ENCODE measurements at places on chromosomes 2 and 18.

GRCh38 chr2:147425437-147426029, 419.3 kb upstream of the ACVR2A start:
- no peak for DNase-seq

- DNase-seq, result no peak
These were observed 17.8 kb downstream of the MAPRE3 start for GRCh38 chr2:26988058-26988860.

DNA sequence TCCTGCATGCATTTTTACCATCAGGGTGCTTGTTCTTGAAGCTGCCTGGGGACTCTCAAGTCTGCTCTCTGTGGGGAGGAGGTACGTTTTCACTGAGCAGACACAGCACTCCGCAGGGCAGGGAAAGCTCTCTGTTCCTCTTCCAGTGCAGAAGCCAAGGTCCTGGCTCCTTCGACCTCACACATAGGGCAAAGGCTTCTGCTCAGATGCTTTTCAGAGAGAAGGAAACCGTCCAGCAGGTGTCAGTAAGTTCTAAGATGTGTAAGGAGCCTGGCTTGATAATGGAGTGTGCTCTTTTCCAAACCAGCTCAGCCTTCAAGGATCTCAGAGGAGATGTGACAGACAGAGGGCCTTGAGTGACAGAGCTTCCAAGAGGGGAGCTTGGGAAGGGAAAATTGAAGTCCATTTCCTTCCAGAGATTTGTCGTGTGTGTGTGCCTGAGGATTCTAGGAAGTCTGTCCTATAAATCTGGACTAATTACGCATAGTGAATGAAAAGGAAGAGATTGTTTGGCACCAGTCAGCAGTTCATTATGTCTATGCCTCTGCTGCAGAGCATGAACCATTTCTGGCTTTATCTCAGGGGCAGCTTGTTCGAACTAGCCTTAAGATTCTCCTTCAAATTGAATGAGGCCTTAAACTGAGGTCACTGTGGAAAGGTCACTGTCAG, 67.3 kb upstream of the UPP2 start:
- DNase-seq, result no peak

GRCh38 chr18:68843473-68844089, 45.7 kb downstream of the CCDC102B start:
- DNase-seq, result no peak

GRCh38 chr2:58057707-58058530, 11.3 kb downstream of the VRK2 start:
- DNase-seq, result no peak

GRCh38 chr2:86305915-86306254, 31.5 kb downstream of the REEP1 start:
- DNase-seq, result no peak

DNA sequence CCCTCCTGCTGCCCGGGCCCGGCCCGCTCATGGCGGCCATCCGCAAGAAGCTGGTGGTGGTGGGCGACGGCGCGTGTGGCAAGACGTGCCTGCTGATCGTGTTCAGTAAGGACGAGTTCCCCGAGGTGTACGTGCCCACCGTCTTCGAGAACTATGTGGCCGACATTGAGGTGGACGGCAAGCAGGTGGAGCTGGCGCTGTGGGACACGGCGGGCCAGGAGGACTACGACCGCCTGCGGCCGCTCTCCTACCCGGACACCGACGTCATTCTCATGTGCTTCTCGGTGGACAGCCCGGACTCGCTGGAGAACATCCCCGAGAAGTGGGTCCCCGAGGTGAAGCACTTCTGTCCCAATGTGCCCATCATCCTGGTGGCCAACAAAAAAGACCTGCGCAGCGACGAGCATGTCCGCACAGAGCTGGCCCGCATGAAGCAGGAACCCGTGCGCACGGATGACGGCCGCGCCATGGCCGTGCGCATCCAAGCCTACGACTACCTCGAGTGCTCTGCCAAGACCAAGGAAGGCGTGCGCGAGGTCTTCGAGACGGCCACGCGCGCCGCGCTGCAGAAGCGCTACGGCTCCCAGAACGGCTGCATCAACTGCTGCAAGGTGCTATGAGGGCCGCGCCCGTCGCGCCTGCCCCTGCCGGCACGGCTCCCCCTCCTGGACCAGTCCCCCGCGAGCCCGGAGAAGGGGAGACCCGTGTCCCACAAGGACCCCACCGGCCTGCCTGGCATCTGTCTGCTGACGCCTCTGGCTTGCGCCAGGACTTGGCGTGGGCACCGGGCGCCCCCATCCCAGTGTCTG, 767 bp downstream of the RHOB start:
- no peak for DNase-seq

- no peak for DNase-seq
These were observed 38.3 kb downstream of the DHRS9 start for GRCh38 chr2:169107645-169108044.

DNA sequence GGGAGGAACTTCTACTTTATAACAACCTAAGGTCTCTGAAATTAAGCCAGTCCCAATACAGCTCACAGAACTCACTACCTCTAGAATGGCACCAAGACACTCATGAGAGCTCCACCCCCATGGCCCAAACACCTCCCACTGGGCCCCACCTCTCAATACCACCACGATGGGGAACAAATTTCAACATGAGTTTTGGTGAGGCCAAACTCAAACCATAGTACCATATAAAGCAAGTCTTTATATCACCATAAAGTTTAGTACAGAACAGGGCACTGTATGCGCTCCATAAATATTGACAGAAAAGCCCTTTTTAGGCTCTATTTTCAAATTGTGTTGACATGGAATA, 3.3 kb downstream of the AFG3L2 start:
- DNase-seq, result no peak

GRCh38 chr18:7754258-7754657, 187.1 kb downstream of the PTPRM start:
- no peak for DNase-seq

GRCh38 chr2:85900366-85900765, 11.6 kb upstream of the ST3GAL5 start:
- no peak for DNase-seq

DNA sequence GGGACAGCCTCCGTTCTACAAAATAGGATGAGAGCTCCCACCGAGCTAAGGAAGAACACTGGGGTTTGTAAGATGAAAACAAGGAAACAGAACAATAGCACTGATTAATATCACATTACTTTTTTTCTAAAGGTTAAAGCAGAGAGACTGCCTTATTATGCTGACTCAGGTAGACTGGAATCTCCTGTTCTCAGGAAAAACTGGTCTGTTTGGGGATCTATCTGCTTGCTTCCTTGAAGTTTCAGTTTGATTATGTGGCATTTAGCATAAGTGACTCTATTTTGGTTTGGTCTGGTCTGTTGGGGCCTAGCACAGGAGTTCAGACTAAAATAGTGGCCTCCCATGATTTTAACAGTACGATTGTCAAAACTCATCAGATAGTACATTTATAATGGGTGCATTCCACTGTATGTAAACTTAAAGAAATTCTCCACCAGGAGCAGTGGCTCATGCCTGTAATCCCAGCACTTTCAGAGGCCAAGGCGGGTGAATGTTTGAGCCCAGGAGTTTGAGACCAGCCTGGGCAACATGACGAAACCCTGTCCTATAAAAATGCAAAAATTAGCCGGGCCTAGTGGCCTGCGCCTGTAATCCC, 64.1 kb upstream of the NDUFV2 start:
- DNase-seq, result no peak

GRCh38 chr2:228103379-228103778, 78.1 kb downstream of the SPHKAP start:
- no peak for DNase-seq

GRCh38 chr2:6995391-6996097, 78.3 kb downstream of the RNF144A start:
- DNase-seq, result no peak

DNA sequence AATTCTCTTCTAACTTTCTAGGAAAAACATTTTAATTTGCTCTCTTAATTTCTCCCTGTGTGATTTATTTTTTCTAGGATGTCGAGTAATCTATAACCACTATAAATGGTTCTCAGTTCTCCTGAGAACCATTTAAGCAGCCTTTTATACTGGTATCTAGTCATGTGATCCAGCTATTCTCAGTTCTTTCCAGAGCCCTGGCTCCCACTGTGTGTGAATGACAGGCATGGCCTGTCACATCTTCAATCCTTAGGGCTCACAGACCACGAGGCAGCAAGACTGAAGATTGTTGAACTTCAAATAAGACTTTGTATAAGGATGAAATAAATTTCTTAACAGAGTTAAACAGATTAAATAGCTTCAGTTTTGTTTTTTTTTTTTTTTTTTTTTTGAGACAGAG, 219.4 kb downstream of the HNMT start:
- no peak for DNase-seq

DNA sequence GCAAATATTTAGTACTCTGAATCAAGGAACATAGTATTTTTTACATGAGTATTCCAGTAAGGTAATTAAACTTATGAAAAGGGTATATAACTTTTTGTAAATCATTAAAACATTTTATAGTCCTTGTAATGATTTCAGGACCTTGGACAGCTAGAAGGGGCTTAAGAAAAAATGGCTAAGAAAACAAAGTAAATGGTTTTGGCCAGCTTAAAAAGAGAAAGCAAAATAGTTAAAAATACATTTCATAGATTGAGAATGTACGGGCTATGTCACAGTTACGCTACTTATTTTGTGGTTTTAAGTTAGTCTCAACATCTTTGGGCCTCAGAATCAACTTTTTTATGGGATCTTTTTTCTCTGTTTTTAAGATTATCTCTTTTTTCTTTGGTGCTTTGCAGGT, 26.7 kb downstream of the POLI start:
- DNase-seq, result no peak

DNA sequence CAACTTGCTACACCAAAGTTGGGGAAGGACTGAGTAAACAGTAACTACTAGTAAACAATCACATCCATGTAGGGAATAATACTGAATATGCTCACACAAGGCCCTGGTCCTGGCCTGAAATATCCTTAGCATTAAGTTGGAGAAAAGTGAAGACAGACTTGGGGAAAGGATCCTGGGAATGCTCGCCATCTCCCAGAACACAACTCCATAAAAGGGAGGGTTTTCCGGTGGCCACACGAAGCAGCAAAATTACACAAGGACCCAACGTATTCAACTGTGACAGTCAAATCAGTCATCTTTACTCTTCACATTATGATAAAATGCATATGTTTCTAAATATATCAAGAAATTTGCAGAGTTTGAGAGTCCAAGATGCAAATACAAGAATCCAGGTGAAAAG, 7.3 kb downstream of the NEMP2 start:
- no peak for DNase-seq

GRCh38 chr2:154813636-154814035, 115.1 kb downstream of the KCNJ3 start:
- no peak for DNase-seq

DNA sequence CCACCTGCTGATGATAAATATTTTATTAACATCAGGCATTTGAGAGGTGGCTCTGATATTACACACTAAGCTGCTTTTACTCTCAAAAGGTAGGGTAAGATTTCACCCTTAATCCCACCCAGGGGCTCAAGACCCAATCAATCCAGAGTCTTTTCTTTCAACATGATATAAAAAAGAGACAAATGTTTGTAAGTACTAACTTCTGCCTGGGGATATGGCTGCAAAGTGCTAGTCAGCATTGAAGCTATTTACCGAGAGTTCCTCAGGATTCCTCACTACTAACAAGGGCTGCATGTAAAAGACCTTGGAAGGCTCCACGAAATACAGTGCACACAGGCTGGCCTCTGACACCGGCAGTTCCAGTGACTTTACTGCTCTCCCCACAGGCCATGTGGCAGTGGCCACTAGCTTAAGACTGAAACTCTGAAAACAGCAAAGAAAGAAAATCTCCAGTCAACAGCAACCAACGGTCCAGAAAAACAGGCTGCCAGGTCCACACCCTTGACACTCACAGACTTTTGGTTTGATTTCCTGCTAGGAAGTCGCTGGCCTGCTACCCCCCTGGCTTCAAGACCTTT, 11.2 kb downstream of the MREG start:
- no peak for DNase-seq

DNA sequence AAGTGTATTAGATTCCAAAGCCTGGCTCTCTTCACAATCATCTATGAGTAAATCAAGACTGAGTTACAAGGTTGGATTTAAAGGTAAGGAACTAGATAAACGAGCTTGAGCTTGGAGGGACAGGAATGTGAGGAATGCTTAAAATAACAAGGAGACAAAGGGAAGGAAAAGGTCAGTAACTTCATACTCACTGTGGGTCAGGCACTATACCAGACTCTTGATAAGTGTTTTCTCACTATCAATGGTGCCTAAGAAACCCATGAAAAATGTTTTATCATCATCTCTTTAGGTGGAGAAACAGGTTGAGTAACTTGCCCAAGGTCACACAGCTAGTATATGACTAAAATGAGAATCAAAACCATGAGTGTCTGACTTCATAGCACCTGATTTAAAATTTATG, 212.1 kb downstream of the CDH2 start:
- DNase-seq, result no peak

- no peak for DNase-seq
These were observed 10.7 kb downstream of the RPL31 start for GRCh38 chr2:101012706-101013181.

DNA sequence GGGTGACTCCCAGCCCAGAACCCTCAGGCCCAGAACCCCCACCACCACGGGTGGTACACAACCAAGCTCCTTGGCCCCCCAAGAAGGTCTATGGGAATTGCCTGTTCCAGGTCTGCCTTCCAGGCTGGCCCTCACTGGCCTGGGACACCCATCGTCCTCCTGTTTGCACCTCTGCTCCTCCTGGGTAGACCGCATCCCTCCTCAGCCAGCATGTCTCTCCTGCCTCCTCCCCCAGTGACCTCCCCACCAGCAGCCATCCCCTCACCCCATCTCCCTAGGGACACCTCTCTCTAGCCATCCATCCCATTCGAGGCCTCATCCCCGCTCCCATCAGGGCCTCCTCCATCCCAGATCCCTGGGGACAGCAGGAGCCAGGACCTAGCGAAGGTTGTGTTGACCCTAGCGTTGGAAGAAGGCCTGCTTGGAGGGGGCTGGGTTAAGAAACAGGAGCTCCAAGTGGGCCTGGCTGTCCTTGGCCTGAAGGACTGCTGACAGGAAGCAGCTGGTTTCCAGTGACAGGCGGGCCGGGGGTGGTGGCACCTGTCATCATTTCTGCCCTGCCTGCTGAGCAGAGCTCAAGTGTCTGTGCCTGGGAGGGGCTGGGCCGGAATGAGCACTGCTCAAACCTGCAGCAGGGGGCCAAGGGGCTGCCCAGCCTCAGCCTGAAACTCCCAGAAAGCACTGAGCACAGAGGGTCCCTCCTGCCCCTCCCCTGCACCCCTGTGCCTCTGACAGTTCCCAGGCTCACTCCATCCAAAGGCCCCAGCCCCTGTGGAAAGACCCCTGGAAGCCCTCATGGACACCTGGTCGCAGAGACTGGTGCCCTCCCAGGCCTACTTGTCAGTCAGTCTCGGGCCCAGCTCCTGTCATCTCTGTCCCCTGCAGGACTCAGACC, 96.0 kb upstream of the OTOS start:
- DNase-seq, result no peak

GRCh38 chr2:143891879-143892308, 628.0 kb downstream of the ZEB2 start:
- no peak for DNase-seq

DNA sequence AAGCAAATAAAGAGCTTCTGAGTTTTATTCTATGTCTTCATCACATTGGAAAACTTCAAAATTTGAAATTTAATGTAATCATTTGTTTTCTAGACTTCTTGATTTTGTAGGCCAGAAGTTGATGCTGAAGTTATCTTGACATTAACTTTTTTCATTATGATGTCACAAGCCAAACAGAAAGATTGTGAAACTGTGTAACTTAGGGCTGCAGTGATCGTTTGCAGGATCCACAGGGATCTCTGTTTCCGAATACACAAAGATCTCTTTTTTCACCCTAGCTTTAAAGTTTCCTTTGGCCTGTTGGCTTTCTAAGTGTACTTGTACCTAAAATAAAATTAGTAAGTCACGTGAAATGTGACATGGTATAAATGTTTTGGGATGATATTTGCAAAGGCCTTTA, 594.9 kb upstream of the CDH2 start:
- no peak for DNase-seq

- DNase-seq, result no peak
These were observed 36.6 kb downstream of the RPL31 start for GRCh38 chr2:101038455-101039255.

All from activated T-helper 1 cell treated with Interleukin-2 at 50 U/mL for 16 hours (primary cell).